ENCODE measurements at places on chromosomes 16 and 17. TPM values are rescaled to one million over a fixed set of nuclear protein-coding genes. Genes with fewer than 3 reads are reported as not detected.

- DNase-seq = no peak
These were observed 29.4 kb upstream of the ATP2A3 start for GRCh38 chr17:3993493-3994220.

- no peak for DNase-seq
These were observed 252.5 kb downstream of the SLC39A11 start for GRCh38 chr17:72840019-72840418.

DNA sequence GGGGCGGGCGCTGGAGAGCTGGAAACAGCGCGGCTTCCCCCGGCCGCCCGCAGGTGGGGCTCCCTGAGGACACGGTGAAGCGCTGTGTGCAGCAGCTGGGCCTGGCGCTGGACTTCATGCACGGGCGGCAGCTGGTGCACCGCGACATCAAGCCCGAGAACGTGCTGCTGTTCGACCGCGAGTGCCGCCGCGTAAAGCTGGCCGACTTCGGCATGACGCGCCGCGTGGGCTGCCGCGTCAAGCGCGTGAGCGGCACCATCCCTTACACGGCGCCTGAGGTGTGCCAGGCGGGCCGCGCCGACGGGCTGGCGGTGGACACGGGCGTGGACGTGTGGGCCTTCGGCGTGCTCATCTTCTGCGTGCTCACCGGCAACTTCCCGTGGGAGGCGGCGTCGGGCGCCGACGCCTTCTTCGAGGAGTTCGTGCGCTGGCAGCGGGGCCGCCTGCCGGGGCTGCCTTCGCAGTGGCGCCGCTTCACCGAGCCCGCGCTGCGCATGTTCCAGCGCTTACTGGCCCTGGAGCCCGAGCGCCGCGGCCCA, 27.8 kb downstream of the SBK1 start:
- DNase-seq = no peak

The MEOX1 gene
- total RNA-seq = 1.9 TPM

DNA sequence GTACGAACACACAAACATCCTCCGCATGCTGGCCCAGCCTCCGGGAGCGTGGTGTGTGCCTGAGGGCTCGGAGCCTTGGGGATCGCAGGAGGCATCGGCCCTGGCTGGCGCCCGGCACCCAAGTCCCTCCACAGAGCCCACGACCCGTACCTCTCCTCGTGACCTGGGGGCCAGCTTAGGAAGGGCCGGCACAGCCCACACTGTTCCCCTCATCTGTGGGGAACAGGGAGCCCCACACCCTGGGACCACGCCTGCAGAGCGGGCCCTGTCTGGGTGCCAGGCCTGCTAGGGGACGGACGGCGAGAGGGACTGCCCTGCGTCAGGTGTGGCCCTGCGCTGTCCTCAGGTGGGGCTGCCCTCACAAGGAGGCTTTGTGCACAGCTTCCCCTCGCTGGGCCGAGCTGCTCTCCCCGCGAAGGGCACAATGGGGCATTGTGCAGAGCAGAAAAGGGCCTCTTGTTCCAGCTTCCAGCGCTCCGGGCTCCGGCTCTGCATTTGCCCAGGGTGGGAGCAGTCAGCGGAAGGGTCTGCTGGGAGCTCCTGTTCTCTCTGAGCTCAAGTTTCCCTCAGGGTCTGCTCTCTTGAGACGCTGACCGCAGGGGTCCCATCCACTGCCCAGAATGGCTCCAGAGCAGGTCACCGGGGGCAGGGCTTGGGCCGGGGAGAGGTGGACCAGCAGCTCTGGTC, 1.7 kb upstream of the LMF1 start:
- DNase-seq = no peak

The CHMP6 gene
- 46.8 TPM for total RNA-seq

DNA sequence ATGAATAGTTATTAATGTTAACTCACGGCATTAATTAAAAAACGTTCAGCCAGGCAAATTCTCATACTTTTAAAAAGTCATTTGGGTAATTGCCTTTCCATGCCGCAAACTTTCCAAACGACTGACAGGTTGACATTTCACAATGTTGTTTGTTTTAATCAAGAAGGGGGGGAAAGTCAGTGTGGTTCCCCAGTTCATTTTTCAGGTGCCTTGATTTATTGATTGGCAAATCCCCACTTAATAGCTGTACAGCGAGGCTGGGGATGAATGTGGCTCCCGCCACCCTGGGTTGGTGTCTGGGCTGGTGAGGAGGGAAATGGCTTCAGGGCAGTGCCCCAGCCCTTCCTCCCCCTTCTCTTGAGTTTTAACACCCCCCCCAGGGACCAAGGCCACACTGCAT, 318.0 kb downstream of the SOX9 start:
- DNase-seq = no peak

- DNase-seq = no peak
These were observed 1.0 kb downstream of the RNF166 start for GRCh38 chr16:88705076-88705684.

The CLEC18C gene
- total RNA-seq = not detected

The UTS2R gene
- not detected for total RNA-seq

GRCh38 chr17:38361694-38362465, 10.2 kb downstream of the SOCS7 start:
- no peak for DNase-seq

The TMEM95 gene
- total RNA-seq = not detected

The SLX4 gene
- 6.5 TPM for total RNA-seq

The SNAI3 gene
- total RNA-seq = 0.12 TPM

DNA sequence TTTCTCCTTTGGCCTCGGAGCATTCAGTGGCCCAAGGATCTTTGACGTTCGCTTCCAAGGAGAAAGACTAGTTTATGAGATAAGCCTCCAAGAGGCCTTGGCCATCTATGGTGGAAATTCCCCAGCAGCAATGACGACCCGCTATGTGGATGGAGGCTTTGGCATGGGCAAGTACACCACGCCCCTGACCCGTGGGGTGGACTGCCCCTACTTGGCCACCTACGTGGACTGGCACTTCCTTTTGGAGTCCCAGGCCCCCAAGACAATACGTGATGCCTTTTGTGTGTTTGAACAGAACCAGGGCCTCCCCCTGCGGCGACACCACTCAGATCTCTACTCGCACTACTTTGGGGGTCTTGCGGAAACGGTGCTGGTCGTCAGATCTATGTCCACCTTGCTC, 1.4 kb downstream of the AOC3 start:
- no peak for DNase-seq

DNA sequence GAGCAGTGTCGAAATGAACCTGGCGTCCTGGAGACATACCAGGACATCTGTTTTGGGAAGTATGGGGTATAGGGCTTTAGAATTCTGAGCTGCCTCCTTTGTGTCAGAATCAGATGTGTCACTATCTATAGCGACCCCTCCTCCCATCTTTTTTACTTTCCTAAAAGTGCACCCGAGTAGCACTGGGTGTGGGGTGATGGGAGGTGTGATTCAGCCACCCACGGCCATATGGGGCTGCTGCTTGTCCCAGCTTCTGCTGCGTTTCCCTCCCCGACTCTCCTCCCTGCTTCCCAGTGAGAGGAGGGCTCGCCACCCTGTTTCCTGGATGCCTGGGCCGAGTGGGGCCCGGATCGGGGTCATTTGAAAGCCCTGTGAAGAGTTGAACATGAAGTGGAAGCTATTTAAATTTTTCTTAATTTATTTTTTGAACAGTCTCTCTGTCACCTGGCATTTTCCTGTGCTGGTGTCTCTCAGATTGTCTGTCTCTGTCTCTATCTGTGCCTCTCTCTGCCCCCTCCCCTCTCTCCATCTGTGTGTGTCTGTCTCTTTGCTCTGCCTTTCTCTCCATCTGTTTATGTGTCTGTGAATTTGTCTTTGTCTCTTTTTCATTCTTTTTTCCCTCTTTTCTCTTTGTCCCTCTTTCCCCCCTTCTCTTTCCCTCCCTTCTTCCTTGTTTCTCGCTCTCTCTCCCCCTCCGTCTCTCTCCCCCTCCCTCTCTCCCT, 638.8 kb upstream of the EEF2KMT start:
- no peak for DNase-seq

DNA sequence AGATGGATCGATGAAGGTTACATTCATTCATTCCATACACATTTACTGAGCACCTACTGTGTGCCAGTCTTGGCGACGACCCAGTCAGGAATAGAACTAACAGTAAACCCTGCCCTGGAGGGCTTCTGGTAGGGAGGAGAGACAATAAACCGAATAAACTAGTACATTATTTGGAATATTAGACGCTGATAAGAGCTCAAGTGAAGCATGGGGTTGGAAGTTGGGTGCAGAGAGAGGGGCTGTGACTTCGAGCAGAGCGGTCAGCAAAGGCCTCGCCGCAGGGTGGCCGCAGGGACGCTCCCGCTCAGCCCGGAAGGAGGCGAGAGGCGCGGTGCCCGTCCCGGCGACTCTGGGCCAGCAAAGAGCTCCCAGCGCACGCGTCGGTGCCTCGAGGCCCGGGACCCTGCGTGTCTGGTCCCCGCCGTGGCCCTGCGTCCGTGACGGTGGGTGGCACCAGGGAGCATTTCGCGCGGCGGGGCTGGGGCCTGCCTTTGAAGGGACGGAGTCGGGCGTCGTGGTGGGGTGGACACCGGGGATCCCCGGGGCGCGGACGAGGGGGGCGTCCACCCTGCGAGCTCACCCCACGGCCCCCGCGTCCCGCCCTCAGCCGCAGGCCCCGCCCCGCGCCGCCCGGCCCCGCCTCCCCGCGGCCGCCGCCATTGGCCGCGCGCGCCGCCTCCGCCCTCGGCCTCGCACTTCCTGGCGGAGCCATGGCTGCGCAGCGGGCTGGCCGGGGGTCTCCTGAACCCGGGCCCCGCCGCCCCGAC, at the start of gene KLHL36:
Gene KLHL36, plus strand, starts transcription at position 684 of the 767 bp plus-strand sequence. CDS start 2,357 bp downstream, outside the sequence.
- no peak for DNase-seq

DNA sequence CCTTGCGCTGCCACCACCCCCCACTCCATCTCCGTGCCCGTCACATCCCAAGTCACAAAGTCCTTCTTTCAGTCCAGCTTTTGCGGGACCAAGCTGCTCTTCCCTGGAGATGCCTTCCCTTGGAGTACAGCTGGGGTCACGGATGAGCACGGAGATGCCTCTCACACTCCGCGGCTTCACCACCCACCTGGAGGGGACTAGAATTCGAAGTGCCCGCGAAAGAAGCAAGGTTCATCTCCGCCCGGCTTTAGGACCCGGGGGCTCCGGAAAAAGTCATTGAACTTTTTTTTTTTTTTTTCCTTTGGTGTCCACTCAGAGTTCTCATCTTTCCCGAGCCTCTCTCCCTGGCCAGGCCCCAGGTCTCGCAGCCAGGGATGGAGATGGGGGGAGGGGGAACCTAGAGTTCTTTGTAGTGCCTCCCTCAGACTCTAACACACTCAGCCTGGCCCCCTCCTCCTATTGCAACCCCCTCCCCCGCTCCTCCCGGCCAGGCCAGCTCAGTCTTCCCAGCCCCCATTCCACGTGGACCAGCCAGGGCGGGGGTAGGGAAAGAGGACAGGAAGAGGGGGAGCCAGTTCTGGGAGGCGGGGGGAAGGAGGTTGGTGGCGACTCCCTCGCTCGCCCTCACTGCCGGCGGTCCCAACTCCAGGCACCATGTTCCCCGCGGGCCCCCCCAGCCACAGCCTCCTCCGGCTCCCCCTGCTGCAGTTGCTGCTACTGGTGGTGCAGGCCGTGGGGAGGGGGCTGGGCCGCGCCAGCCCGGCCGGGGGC, at the start of gene FKBP10:
Gene FKBP10, plus strand, starts transcription at position 624 of the 771 bp plus-strand sequence. Its CDS starts 31 bp downstream, at position 655.
- DNase-seq = no peak

GRCh38 chr17:59504821-59505220, 60.6 kb upstream of the DHX40 start:
- DNase-seq = no peak

DNA sequence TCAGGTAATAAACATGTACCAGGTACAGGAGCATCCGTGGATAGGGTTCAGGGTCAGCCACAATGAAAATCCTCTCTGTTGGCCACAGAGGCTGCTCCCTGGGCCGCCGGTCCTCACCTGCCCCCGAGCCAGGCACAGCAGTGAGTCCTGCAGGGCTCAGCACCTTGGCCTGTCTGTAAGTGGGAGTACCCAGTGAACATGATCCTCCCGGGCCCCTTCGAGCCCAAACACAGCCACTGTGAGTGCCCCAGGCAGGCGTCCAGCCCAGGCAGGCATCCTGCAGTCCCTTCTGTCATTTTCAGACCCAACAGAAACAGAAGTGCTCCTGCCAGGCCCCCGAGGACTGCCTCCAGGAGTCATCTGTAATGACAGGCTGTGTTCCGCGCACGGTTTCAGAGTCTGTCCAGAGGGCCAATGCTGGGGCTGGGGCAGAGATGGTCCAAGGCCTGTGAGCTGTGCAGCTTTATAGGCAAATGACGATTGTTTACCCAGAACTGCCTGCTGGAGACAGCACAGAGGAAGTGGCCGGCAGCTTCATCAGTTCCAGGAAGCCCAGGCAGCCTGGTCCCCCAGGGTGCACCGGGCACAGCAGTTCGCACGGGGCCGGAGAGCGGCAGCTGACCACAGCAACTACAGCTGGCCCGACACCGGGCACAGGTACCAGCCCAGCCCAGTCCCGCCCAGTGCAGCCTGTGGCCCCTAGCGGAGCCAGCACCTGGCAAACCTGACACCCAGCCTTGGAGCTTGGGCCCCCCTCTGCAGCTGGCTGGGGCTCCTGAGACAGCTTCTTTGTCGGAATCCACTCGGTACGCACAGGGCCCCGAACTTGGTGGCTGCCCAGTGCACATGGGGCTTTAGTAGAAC, 13.2 kb downstream of the SLC7A5 start:
- DNase-seq = no peak

Measured in glomerular endothelial cell (primary cell).